Activated CD8-positive, alpha-beta T cell treated with anti-CD3 and anti-CD28 coated beads, Interleukin-2, amount 10 ng/mL, durations not matched to agents 7 days and 5 days (primary cell): ENCODE measurements at places on chromosomes 3 and 15. TPM values are rescaled to one million over a fixed set of nuclear protein-coding genes. Genes with fewer than 3 reads are reported as not detected.

UPK1B gene
- total RNA-seq, result not detected

GPR160 gene
- 7.4 TPM for total RNA-seq

GRCh38 chr3:71672807-71673206 lies 52.4 kb downstream of the EIF4E3 start:
- no peak for DNase-seq

DNA sequence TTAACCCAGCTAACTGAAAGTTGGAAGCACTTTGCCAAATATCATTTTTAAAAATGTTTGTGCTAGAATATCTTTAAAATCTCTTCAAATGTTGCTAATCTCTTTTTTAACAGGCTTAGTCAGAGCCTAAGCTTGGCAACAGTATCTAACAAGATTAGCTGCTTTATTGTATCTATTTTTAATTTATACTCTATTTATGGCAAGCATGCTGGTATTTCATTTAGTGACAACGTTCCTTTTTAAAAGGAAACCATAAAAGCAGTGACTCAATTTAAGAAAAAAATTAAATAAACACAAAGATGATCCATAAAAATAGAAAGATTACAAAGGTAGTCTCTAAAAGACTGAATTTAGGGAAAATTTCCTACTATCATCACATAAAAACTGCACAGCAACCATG lies 40.5 kb downstream of the SLC12A6 start:
- DNase-seq, result no peak

GRCh38 chr3:120648290-120648689 lies 33.7 kb downstream of the HGD start:
- no peak for DNase-seq

DNA sequence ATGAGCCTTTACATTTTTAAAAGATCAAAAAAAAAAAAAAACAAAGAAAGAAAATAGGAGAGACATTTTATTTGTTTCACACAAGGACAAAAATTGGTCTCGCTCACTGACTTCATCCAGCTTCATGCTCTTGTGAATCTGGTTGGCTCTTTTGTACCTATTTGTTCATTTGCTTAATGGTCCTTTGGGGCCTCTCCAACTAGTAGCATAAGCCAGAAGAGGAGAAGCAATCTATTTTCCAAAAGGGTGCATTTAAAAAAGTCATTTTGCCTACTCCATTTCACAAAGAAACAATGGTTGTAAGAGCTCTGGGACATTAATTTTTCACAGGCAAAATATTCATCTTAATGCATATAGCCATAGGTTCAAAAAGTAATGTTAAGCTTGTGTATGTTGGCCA lies 168.3 kb upstream of the ADAMTS9 start:
- DNase-seq, result no peak

CSPG4 gene
- total RNA-seq, result not detected

KIF15 gene
- 66.4 TPM for total RNA-seq

RBMS3 gene
- total RNA-seq, result 0.29 TPM

IL20RB gene
- 2.1 TPM for total RNA-seq

DNA sequence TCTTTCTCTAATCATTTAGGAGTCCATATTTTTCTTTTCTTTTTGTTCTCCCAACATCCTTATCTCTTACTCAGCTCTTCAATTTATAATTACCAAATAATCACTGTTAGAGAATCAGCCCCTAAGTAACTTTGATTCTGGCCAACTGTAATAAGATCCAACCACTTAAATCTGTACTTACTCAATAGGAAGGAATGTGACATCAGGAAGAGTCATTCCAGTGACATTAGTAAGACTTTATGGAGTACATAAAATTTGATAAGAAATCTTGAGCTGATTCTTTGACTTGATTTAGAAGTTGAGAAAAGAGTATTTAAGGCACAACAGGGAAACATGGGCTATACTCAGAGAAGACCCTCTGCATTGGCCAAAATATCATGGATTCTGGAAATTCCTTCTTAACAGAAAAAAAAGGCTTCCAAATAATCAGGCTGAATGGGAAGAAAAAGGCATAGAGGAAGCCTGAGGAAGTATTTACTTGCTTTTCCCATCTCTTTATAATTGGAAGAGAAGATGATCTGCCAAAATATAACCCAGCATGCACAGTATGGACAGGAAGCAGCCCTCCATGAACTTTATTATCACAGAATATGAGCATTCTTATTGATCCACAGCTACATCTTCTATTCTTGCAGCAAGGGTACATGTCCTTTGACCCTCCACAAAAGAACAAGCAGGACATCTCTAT lies 289.7 kb upstream of the TPRG1 start:
- no peak for DNase-seq

DNA sequence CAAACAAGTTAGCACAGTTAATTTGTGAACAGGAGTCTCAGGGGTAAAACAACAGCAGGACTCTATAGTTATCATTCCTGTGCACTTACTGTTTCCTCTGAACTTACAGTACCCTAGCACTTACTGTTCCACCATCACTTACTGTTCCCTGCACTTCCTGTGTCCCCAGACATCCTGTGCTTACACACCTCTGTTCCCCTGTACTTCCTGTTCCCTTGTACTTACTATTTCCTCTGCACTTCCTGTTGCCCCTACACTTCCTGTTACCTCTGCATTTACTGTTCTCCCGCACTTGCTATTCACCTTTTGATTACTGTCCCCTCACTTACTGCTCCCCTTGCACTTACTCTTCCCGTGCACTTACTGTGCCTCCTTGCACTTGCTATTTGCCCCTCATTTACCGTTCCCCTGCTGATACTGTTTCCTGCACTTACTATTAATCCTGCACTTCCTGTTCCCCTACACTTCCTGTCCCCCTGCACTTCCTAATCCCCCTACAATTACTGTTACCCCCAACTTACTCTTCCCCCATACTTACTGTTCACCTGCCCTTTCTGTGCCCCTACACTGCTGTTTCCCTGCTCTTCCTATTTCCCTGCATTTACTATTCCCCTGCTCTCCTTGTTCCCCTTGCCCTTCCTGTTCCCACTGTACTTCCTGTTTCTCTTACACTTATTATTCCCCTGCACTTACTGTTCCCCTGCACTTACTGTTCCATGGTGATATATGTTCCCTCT lies 30.3 kb downstream of the TPRA1 start:
- DNase-seq, result peak; percentile 33

DNA sequence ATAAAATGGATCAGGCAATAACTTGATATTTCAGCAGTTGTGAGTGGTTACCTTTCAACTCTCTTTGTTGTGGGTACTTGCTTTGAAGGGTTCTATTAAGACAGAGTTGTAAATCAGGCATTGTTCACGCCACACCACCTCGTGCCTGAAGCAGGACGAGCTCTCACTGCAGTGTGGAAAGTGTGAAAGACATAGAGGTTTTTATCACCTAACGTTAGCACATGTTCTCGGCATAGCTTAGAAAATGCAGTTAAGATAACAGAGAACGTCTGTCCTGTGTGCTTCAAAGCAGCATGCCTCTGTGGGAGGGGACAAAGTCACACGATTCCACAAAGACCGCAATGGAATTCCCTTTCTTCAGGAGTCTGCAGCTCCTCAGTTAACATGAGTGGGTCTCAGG lies 7.8 kb downstream of the ADAMTS17 start:
- no peak for DNase-seq

DNA sequence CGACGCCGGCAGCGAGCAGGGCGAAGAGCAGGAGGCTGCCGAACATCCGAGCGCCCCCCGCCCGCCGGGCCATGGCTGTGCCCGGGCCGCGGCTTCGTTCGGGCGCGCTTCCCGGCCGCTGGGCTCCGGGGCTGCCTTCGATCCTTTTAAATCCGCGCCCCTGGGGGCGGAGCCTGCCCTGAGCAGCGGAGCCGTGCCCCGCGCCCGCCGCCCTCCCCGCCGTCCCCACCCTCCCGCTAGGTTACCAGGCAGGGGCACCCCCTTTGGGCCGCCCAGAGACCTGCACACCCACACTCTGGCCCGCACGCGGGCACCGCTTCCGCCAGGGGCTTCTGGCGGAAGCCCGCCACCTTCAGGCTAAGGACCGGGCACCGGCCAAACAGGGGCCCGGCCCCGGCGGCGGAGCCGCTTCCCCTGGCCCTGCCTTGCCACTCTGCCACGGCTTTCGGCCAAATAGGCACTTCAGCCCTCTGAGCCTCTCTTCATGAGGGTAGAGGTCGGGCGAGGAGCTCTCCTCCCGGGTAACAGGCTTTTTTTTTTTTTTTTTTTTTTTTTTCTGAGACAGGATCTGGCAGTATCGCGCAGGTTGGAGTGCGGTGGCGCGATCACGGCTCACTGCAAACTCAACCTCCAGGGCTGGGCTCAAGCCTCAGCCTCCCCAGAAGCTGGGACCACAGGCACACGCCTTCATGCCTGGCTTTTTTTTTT lies at the start of gene NMB:
Gene NMB, minus strand, starts transcription at position 120 of the 708 bp plus-strand sequence. Its CDS starts 47 bp downstream, at position 73.
- DNase-seq, result peak; percentile 85

GRCh38 chr15:22958487-22959280 lies 21.5 kb downstream of the CYFIP1 start:
- DNase-seq, result no peak

DNA sequence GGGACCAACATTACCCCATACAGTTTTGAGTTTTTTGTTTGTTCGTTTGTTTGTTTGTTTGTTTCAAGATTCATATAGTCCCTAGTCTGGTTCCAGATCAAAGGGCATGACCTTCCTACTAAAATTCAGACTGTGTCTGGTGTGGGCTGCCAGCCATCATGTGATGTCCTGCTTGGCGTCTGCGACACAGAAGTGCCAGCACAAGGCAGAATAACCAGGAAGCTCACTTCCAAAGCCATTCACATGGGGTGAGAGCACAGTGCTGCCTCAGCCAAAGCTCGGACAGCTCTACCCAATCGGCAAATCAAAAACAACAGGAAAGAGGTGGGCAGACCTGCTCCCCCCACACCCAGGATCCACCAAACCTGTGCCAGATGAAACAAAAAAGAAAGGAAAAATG lies 142.6 kb upstream of the THBS1 start:
- no peak for DNase-seq

VGLL3 gene
- total RNA-seq, result not detected

DNA sequence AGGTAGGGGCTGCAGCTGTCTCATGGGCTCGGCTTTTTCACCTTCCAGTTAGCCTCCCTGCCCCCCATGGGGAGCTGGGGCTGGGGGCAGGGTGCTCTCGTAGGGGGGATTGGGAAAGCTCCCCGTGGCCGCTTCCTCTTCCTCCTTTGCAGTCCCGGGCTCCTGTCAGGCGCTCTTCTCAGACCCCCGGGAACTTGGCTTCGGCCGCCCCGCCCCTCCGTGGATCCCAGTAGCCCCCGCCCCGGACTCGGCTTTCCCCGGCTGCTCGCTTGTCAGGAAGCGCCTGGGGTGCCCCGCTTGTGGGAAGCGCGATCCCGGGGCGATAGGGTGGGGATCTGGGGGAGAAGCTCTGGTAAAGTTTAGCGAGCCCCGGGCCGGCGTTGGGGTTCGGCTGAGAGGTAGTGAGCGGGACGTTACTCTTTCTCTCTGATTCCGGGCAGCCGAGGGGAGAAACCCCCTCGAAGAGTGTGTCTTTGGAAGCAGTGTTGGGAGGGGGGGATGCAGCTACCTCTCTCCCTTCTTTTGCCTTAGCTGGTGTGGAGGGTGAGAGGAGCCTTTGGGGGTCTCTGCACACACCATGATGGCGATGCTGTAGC lies 611 bp downstream of the PIAS1 start:
- peak; percentile 47 for DNase-seq

C3orf22 gene
- not detected for total RNA-seq

DNA sequence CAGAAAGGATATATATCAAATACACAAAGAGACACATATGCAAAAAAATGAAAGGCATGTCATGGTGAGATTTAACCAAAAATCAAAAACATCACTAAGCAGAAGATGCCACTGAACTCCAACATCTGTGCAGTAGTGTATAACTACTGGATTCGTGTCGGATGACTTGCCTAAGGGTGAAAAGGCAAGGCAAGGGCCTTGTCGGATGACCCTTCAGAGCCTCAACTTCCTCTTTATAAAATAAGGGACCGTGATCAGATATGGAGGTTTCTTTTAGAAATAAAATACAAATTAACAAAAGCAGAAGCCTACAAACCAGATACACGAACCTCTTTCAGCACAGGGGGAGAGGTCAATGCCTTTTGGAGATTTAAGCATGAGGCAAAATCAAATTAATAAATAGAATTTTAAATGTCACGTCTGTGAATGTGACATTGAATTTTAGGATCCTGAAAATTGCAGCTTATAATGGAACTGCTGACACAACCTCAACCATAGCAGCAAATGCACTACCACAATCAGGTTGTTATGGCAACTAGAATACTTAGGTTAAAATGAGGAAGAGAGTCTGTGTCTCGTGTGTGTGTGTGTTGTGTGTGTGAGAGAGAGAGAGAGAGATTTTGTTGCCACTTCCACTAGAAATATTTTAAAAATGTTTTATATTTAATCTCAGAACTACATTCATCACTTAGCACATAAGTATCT lies 8.3 kb upstream of the CHRM5 start:
- no peak for DNase-seq

GRCh38 chr15:31268911-31269784 lies 57.5 kb upstream of the KLF13 start:
- peak; percentile 17 for DNase-seq

GRCh38 chr15:20280933-20281463 lies 260.6 kb downstream of the GOLGA6L6 start:
- DNase-seq, result no peak

DNA sequence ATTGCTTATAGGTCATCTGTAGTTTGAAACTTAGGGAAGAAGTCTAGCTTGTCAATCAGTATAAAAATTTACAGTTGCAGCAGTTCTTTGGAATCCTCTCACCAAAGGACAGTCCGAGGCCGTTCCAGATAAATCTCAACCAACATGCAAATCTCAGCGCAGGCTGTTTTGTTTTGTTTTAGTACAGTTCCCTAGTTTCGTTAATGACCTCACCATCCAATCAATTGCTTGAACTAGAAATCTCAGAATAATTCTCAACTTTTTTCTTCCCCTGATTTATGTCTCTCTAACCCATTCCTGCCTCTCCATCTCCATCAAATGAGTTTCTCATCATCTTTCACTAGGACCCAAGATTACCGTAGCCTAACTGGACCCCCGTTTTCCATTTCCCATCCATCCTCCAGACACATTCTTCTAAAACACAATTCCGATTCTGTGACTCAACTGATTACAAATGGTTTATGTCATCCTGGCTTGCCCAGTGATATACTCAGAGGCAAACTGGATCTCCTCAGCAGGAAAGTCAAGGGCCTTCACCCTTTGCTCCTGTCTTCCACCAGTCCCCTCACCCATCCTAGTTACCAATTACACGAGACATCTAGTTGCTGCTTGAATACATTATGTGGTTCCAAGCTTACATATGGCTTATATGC lies 1.3 kb downstream of the SMCO1 start:
- DNase-seq, result no peak

DNA sequence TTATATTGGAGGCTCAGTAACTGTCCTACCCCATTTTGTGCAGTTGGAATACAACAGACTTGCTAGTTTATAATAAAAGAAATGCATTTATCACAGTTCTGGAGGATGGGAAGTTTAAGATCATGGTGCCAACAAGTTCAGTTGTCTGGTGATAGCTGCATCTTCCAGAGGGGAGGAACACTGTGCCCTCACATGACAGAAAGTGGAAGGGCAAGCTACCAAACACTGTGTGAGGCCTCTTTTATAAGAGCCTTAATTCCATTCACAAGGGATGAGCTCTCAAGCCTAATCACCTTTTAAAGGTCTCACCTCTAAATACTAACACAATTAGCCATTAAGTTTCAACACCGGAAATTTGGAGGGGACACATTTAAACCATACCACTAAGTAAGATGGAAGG lies 1073.9 kb downstream of the PLOD2 start:
- DNase-seq, result no peak

- no peak for DNase-seq
These were observed 188.3 kb downstream of the TBC1D2B start for GRCh38 chr15:77889009-77889806.

LRRC2 gene
- not detected for total RNA-seq

GRCh38 chr15:66848686-66849392 lies 146.8 kb downstream of the SMAD6 start:
- DNase-seq, result no peak

GRCh38 chr3:38985981-38986380 lies 65.8 kb downstream of the SCN11A start:
- no peak for DNase-seq

- peak; percentile 24 for DNase-seq
These were observed 237.0 kb downstream of the UACA start for GRCh38 chr15:70526221-70526973.
